ENCODE measurements at places on chromosomes 7 and 10. TPM values are rescaled to one million over a fixed set of nuclear protein-coding genes. Genes with fewer than 3 reads are reported as not detected.

DNA sequence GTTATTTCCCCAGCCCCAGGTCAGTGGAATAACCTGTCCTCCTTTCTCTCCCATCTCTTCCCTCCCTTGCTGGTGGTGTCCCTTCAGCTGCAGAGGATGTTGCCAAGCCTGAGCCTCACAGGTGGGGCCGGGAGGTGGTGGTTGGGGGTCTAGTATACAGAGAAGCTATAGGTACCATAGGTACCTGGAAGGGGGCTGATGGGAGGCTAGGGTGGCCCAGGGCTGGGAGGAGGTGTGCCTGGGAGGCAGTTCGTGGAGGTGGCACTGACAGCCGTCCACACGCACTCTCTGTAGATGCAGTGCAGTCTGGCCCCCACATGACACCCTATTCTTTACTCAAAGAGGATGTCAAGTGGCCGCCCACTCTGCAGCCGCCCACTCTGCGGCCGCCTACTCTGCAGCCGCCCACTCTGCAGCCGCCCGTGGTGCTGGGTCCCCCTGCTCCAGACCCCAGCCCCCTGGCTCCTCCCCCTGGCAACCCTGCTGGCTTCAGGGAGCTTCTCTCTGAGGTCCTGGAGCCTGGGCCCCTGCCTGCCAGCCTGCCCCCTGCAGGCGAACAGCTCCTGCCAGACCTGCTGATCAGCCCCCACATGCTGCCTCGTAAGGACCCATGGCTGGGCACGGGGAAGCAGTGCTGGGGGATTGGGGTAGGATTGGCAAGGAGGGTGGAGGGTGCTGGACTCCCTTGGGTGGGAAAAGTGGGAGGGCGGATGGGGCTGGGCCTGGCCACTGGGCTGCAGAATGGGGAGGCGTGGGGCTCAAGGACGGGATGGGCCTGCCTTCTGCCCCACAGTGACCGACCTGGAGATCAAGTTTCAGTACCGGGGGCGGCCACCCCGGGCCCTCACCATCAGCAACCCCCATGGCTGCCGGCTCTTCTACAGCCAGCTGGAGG lies 9.5 kb downstream of the IRF5 start:
- H3K27me3 ChIP-seq = no peaks in the 10 kb centered on the region
- DNase-seq = no peak
- H3K27ac ChIP-seq = no peak overlapping the region
- peaks cover 2% of the 10 kb centered on the region for H3K36me3 ChIP-seq
- no peaks in the 10 kb centered on the region for H3K4me1 ChIP-seq
- no peak overlapping the region for H3K4me3 ChIP-seq

GRCh38 chr7:155870334-155871180 lies 58.3 kb upstream of the SHH start:
- no peak overlapping the region for H3K27ac ChIP-seq
- no peaks in the 10 kb centered on the region for H3K4me1 ChIP-seq
- no peaks in the 10 kb centered on the region for H3K36me3 ChIP-seq

- peak; percentile 77 for DNase-seq
- H3K4me3 ChIP-seq = peak overlapping the region; percentile 30
- peak overlapping the region; percentile 82 for H3K27ac ChIP-seq
- no peaks in the 10 kb centered on the region for H3K36me3 ChIP-seq
Measured at GRCh38 chr10:4677296-4678021, 148.5 kb upstream of the AKR1E2 start.

- H3K27me3 ChIP-seq = no peaks in the 10 kb centered on the region
- no peak for DNase-seq
- no peak overlapping the region for H3K27ac ChIP-seq
Measured at GRCh38 chr10:10758306-10758705, 259.4 kb upstream of the CELF2 start.

DNA sequence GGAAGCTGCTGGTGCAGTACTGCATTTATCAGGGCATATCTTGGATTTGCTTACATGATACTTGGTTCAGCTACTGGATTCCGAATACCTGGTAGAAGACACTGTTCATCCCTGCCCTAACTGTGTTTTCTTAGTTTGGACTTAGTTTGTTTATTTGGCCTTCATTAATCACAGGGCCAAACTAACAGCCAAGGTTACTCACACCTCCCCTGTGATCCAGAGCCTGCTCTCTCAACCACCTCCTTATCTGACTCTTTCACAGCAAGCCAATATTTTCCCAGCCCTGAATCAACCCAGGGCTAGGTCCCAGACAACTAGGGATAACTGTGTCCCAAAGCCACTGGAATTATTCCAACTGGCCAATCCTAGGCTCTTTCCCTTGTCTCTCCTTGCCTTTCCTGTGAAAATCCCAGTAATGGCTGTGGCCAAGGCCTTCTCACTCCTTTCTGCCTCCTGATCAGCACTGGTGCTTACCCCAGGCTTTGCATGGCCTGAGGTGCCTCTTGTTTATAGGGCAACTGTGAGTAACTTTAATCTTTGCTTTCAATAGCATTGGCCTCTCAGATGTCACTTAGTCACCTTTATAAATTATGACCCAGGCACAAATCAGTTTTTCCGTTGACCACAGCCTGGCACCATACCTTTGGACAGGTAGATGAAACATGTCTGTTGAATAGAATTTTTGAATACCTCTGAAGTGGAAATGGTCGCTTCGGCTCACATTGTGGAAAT lies 9.3 kb upstream of the JCAD start:
- H3K27me3 ChIP-seq = no peaks in the 10 kb centered on the region
- no peak overlapping the region for H3K27ac ChIP-seq
- peak; percentile 47 for DNase-seq
- H3K36me3 ChIP-seq = no peaks in the 10 kb centered on the region

The ASIC3 gene
- total RNA-seq = 5.9 TPM

DNA sequence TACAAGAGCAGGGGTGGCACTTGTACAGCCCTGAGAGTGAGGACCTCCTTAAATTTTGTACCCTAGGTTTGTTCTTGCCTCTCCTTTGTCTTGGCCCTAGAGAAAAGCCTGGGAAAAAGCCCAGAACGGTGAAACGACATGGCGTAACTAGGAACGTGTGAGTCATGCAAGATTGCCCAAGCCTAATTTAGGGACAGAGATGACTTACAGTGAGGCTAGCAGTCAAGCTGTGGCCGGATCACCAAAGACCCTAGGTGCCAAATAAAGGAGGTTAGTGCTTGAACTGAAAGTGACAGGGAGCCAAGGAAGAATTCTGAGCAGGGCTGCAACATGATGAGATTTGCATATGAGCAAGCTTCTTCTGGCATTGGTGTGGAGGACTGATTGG lies 25.1 kb downstream of the TBXAS1 start:
- no peaks in the 10 kb centered on the region for H3K4me1 ChIP-seq
- no peaks in the 10 kb centered on the region for H3K36me3 ChIP-seq
- H3K4me3 ChIP-seq = no peak overlapping the region
- no peaks in the 10 kb centered on the region for H3K27me3 ChIP-seq

DNA sequence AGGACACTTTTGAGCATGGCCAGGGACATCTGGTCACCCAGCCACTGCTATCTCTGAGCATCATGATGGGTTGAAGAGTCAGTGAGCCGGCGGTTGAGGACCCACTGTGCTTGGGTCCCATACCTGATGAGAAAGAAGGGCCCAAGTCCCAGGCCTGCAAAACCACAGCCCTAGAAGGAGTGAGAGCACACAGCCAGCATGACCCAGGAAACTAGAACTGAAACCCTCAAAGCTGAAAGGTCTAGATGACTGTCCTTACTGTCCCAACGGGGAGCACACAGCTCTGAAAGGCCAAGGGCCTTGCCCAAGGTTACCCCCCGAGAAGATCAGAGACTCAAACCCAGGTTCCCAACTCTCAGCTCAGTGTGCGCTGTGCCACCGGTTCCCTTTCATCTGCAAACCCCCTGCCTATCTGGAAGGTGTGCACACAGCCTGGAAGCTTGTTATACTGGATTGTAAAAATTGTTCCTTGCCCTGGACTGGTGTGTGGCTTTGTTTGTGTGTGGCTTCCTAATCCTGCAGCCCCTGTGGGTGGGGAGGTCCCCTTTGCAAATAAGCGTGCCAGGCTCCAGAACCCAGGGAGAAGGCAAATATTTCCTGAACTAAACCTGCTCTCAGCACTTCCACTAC lies 22.6 kb upstream of the PSAP start:
- no peak for DNase-seq
- no peak overlapping the region for H3K4me3 ChIP-seq
- no peak overlapping the region for H3K27ac ChIP-seq
- H3K4me1 ChIP-seq = no peaks in the 10 kb centered on the region

GRCh38 chr7:28587211-28587610 lies 174.9 kb downstream of the CREB5 start:
- H3K4me3 ChIP-seq = no peak overlapping the region
- H3K27ac ChIP-seq = no peak overlapping the region
- no peaks in the 10 kb centered on the region for H3K36me3 ChIP-seq
- peak; percentile 58 for DNase-seq
- H3K4me1 ChIP-seq = no peaks in the 10 kb centered on the region
- H3K27me3 ChIP-seq = peaks cover 6% of the 10 kb centered on the region

The HMX3 gene
- not detected for total RNA-seq

- no peak overlapping the region for H3K27ac ChIP-seq
- H3K27me3 ChIP-seq = peaks cover 3% of the 10 kb centered on the region
- no peaks in the 10 kb centered on the region for H3K36me3 ChIP-seq
- H3K4me1 ChIP-seq = no peaks in the 10 kb centered on the region
Measured at GRCh38 chr7:27424749-27425148, 182.1 kb downstream of the EVX1 start.

GRCh38 chr7:99571768-99572167 lies 13.3 kb downstream of the ZNF655 start:
- no peak overlapping the region for H3K4me3 ChIP-seq
- no peaks in the 10 kb centered on the region for H3K27me3 ChIP-seq
- no peaks in the 10 kb centered on the region for H3K4me1 ChIP-seq
- H3K36me3 ChIP-seq = peaks cover 59% of the 10 kb centered on the region

DNA sequence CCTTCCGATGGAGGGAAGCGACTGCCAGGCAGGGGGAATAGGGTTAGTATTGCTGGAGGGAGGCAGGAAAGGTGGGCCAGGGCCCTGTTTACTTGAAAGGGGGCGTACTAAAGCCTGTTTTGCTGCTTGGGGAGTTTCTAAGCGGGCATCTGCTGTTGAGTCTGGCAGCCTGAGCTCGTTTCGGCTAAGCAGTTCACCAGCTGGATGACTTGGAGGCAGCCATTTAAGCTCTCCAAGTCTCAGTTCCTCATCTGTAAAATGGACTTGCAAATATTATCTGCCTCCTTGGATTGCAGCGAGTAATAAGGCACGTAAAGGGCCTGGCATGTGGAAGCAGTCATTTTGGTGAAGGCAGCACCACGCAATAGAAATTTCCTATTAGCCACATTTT lies 44.0 kb downstream of the LDB3 start:
- peak overlapping the region; percentile 49 for H3K4me3 ChIP-seq
- DNase-seq = peak; percentile 16
- peaks cover 10% of the 10 kb centered on the region for H3K4me1 ChIP-seq
- peak overlapping the region; percentile 86 for H3K27ac ChIP-seq
- no peaks in the 10 kb centered on the region for H3K27me3 ChIP-seq
- no peaks in the 10 kb centered on the region for H3K36me3 ChIP-seq

- peaks cover 13% of the 10 kb centered on the region for H3K4me1 ChIP-seq
- peak overlapping the region; percentile 63 for H3K27ac ChIP-seq
- no peaks in the 10 kb centered on the region for H3K36me3 ChIP-seq
- H3K27me3 ChIP-seq = no peaks in the 10 kb centered on the region
- no peak overlapping the region for H3K4me3 ChIP-seq
Measured at GRCh38 chr10:60123668-60124067, 217.3 kb upstream of the CCDC6 start.

The UNC5B gene
- total RNA-seq = 32.8 TPM

- no peak overlapping the region for H3K27ac ChIP-seq
- H3K4me1 ChIP-seq = peaks cover 3% of the 10 kb centered on the region
- no peak for DNase-seq
Measured at GRCh38 chr10:33304423-33305225, 29.8 kb downstream of the NRP1 start.

The PAOX gene
- total RNA-seq = 6.9 TPM

The OR13A1 gene
- total RNA-seq = not detected

GRCh38 chr7:45897042-45897690 lies 8.9 kb downstream of the IGFBP1 start:
- no peak overlapping the region for H3K27ac ChIP-seq
- H3K36me3 ChIP-seq = no peaks in the 10 kb centered on the region
- DNase-seq = peak; percentile 90

The LIPK gene
- total RNA-seq = not detected

GRCh38 chr10:87983716-87984115 lies 120.3 kb downstream of the PTEN start:
- no peaks in the 10 kb centered on the region for H3K27me3 ChIP-seq
- peak; percentile 46 for DNase-seq
- no peak overlapping the region for H3K27ac ChIP-seq
- no peak overlapping the region for H3K4me3 ChIP-seq

- peak within 1 kb of the TSS; percentile 62 for H3K4me3 ChIP-seq
- no peaks in the 10 kb centered on the region for H3K36me3 ChIP-seq
- no peaks in the 10 kb centered on the region for H3K27me3 ChIP-seq
- H3K4me1 ChIP-seq = peaks cover 9% of the 10 kb centered on the region
- DNase-seq = peak; percentile 52
- H3K27ac ChIP-seq = peak within 1 kb of the TSS; percentile 11
Measured at GRCh38 chr10:62373995-62374861, at the start of gene ZNF365. Gene ZNF365 (plus strand): TSS chr10:62374369. CDS start chr10:62376194, 1,825 bp downstream.

The HOXA6 gene
- total RNA-seq = not detected

DNA sequence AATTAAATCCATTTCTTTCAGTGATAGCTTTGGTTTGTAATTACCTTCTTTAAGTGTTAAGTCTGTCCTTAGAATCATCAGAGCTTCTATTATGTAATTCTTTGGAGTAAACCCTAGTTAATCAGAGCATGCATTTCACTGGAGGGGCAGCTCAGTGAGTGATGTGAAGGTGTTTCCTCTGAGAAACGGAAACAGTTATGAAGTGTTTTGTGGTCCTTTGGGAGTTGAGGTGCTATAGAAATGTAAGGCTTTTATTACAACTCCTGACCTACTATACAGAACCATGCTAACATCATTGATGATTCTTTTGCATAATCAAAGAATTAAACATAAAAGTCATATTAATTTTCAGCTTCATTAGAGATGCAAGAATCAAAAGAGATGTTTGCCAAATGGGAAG lies 141.5 kb downstream of the EXOC4 start:
- no peak overlapping the region for H3K4me3 ChIP-seq
- H3K36me3 ChIP-seq = no peaks in the 10 kb centered on the region
- H3K27me3 ChIP-seq = no peaks in the 10 kb centered on the region
- no peak overlapping the region for H3K27ac ChIP-seq
- DNase-seq = no peak

DNA sequence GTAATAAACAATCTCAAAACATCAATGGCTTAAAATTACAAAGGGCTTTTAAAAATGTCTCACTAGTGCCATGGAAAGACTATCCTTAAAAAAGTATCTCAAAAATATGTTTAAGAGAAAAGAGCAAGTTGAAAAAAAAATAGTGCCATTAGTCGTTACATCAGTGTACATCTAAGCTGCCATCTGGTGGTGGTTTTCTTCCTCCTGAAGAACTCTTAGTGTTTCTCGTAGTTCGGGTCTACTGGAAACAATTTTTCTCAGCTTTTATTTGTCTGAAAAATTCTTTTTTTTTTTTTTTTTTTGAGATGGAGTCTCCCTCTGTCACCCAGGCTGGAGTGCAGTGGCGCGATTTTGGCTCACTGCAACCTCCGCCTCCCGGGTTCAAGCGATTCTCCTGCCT lies 5.9 kb upstream of the GARIN1A start:
- no peaks in the 10 kb centered on the region for H3K4me1 ChIP-seq
- H3K27ac ChIP-seq = no peak overlapping the region
- no peak overlapping the region for H3K4me3 ChIP-seq
- no peak for DNase-seq

The GTF2IRD1 gene
- total RNA-seq = 20.4 TPM

- no peak overlapping the region for H3K27ac ChIP-seq
- no peaks in the 10 kb centered on the region for H3K27me3 ChIP-seq
- no peak for DNase-seq
- no peaks in the 10 kb centered on the region for H3K36me3 ChIP-seq
- no peaks in the 10 kb centered on the region for H3K4me1 ChIP-seq
- no peak overlapping the region for H3K4me3 ChIP-seq
Measured at GRCh38 chr7:143850682-143851081, 51.3 kb downstream of the TCAF1 start.

The COG5 gene
- 53.4 TPM for total RNA-seq
